HTR-8/SVneo (cell line): ENCODE measurements at places on chromosomes 7 and 10.

DNA sequence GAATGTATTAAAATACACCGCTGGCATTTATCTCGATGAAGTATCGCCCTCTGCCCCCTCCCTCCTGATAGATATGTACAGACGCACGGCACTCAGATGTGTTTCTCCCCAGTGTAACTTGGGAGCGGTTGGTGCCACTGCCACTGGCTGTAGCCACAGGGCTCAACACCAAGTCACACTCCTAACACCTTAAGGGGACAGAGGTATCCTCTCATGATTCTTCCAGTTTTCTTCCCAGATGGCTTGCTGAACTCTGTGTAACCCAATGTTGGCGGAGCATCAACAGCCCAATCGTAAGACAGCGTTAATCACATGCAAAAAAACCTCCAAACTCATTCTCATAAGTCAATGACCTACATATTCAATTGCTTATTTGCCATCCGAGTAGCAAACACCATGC is 35.5 kb downstream of the CTBP2 start:
- DNase-seq = no peak

GRCh38 chr7:135102372-135102771 is 45.5 kb upstream of the TMEM140 start:
- DNase-seq = no peak

- DNase-seq = no peak
Measured at GRCh38 chr7:28318101-28318762, 94.1 kb upstream of the CREB5 start.

DNA sequence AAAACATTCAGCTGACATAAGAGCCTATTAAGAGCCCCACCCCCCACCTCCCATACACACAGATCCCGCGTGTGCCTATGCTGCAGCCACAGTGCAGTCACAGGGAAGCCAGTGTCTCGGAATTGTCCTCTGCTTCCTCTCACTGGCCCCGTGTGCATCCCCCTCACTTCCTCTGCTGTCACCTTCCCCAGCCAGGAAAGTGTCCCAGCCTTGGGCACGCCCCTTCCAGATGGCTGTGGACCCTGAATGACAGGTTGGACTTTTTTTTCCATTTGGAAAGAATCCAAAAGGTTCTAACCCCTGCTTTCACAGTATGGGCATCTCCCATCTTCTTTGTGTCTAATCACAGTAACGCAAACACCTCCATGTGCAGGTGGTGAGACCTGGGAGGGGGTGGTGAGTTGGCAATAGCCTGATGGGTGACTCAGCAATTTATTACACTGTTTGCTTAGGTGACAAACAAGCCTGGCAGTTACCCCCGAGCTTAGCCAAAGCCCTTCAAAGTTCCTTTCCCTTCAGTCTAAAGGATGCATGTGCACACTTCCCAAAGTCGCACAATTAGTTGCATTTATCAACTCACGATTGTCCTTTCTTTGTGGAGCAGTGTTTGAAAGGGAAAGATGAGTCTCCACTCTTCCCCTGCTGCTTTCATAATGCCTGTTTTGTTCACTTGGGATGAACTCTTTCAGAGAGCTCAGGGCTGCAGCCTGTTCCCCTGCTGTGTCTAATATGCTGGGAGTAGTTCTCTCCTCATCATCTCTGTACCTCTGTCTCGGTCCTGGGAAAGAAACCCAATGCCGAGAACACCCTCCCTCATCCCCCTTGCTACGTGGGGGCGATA is 67.5 kb upstream of the EFCAB10 start:
- no peak for DNase-seq

DNA sequence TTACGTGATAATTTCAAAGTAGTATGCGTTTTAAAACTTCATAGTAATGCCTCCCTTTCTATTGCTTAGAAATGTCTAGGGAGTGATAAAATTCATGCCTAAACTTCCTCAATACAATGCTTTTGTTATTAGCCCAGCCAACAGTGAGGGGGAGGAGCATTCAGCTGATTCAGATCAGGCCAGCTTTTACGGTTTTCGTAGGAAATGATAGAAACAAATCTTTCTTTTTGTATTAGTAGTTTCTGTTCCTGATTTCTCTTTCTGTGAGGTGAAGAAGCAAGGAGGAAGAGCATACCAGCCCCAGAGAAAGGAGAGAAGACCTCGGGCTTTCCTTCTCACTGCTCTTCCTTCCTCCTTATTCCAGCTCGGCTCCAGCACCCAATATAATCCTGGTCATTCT is 35.2 kb upstream of the ITPRID1 start:
- DNase-seq = no peak
